ENCODE measurements at places on chromosomes 2 and 18.

DNA sequence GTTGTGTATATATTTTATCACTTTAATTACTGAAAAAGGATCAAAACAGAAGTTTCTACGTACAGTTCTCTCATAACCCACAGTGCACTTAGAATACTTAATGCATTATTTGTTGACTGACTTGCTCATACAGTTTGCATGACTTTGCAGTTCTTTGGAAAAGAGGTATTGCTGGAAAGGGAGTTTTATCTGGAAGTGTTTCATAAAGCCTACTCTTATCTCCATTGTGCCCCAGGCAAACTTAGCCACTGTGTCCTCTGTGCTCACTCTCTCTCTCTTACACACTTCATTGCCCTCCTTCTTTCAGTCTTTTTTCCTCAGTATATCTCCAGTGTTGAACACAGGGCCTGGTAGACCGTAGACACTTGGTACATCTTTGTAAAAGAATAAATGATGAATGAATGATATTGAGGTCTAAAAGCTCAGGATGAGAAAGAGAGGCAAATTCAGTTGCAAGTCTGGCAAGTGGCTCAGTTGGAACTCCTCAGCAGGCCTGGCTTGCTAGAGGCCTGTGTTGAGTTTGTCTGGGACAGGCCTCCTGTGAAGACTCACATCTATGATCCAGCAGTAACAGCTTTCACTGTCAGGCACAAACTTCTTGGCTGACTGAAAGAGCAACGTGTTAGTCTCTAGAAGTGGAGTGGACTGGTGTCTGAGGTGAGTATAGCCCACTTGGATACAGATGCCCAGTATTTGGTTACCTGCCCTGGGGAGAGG, 56.1 kb downstream of the SETBP1 start:
- no peak for DNase-seq

- DNase-seq, result no peak
Observed at GRCh38 chr18:74377776-74378175, 62.1 kb downstream of the C18orf63 start.

GRCh38 chr18:47248604-47249313, 2.7 kb downstream of the SKOR2 start:
- no peak for DNase-seq

DNA sequence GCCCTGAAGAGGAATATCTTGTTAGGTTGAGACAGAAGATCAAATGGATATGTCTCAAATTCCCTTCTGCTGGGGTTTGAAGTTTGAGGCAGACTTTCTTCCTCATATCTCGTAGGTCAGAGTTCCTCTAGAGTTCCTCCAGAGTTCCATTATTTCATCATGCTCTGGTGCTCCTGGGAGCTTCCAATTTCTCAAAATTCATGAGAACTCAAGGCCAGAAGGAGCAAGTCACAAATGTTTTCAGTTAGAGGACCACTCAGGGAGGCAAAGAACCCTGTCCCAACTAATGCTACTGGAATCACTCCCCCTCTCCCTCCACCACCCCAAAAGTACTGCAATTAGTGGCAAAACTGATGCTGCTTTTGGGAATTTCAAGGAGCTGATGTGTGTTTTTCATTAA, 115.7 kb upstream of the RBMS1 start:
- no peak for DNase-seq

GRCh38 chr2:10919410-10919770, 7.7 kb downstream of the KCNF1 start:
- no peak for DNase-seq

DNA sequence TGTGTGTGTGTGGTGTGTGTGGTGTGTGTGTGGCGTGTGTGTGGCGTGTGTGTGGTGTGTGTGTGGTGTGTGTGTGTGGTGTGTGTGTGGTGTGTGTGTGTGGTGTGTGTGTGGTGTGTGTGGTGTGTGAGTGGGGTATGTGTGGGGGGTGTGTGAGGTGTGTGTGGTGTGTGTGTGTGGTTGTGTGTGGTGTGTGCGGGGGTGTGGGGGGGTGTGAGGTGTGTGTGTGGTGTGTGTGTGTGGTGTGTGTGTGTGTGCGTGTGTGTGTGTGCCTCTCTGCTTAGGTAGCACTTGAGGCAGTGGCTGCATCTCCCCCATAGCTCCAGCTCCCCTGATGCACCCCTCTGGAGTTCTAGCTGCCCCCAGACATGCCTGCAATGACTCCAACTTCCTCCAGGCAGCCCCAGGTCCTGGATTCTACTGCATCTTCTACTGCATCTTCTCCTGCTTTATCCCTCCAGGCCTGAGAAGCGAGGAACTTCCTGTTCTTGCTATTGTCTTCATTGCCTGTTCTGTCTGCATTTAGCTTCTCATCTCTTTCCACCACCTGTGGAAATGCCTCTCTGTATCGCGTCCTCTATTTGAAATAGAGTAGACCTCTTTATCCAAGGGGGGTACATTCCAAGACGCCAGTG, 22.2 kb upstream of the MLPH start:
- no peak for DNase-seq

DNA sequence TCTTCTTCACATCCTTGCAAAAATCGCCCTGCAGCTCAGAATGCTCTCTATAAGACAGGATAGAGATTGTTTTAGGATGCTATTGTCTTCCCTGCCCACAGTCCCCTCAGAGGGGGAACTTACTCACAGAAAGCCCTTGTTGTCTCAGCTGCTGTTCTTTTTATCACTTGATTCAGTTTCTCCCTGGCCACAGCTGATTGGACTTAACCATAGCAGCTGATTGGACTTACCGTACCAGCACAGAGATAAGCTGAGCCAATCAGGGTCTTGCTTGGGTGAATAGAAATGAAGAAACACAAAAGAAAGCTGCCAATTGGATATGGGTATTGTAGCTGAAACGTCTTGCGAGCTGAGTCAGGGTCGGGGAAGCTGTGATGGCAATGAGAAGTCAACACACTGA, 194.2 kb upstream of the MEX3C start:
- DNase-seq, result no peak

DNA sequence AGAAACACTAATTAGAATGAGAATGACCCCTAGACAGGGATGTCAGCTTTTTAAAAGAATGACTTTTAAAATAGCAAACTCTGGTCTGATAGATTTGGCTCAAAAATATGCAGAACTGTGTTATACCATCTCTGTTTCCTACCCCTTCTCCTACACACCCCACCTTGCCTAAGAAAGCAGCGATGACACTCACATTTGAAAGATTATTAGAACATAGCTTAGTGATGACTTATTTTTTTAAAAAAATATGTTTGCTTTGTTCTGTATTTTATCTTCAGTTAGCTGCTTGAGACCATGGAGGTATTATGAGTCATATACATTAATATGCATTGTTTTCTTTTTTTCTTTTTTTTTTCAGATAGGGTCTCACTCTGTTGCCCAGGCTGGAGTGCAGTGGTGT, 176.7 kb upstream of the TPO start:
- DNase-seq, result no peak

DNA sequence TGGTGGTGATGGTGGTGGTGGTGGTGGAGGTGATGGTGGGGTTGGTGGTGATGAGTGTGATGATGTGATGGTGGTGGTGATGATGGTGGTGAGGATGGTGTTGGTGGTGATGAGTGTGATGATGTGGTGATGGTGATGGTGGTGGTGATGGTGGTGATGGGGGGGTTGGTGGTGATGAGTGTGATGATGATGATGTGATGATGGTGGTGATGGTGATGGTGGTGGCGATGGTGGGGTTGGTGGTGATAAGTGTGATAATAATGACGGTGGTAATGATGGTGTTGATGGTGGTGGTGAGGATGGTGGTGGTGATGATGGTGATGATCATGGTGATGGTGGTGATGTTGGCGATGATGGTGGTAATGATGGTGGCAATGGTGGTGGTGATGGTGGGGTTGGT, 67.7 kb downstream of the RRM2 start:
- no peak for DNase-seq

- no peak for DNase-seq
Observed at GRCh38 chr18:76615065-76615733, 120.2 kb upstream of the ZNF516 start.

GRCh38 chr18:48100165-48100575, 169.7 kb upstream of the SMAD2 start:
- no peak for DNase-seq

DNA sequence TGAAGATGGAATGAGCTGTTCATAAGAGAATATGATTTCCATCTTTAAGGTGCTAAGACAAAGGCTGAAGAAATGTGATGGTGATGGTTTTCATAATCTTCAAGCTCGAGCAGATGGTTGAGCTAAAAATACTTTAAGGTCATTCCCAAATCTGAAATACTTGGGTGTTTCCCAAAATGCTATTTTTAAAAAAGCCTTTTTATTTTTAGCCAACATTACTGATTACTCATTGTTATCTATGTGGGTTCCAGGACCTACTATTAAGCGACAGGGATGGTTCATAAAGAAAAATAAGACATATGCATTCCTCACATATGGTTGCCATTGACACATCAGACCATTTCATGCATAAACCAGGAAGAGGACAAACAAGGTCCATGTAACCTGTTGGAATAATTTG, 298.5 kb downstream of the PLCL1 start:
- no peak for DNase-seq

Measured in HFF-Myc (cell line).